ENCODE measurements at places on chromosomes 6 and 20.

DNA sequence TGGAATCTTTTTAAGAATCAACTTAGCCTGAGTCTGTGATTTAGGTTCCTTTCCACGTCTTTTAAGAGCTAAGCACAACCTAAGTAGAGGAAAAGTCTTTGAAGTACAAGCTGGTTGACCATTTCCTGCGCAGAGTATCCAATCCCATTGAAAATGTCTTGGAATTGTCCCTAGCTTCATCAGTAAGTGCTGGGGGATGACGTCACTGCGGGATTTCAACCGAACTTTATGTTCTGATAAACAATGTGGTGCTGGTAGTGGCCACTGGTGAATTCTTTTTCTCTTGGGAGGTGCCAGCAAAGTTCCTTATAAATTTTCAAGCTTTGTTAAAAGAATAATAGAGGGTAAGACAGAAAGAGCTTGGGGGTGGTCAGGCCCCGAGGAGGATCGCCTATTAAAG lies 69.2 kb downstream of the PDE7B start:
- DNase-seq, result no peak

- no peak for DNase-seq
Measured at GRCh38 chr20:13333793-13334192, 112.7 kb downstream of the ISM1 start.

- DNase-seq, result peak; percentile 84
Measured at GRCh38 chr6:131807644-131808459, at the start of gene ENPP1. Gene ENPP1 (plus strand): TSS chr6:131808020. CDS start chr6:131808036, 16 bp downstream.

DNA sequence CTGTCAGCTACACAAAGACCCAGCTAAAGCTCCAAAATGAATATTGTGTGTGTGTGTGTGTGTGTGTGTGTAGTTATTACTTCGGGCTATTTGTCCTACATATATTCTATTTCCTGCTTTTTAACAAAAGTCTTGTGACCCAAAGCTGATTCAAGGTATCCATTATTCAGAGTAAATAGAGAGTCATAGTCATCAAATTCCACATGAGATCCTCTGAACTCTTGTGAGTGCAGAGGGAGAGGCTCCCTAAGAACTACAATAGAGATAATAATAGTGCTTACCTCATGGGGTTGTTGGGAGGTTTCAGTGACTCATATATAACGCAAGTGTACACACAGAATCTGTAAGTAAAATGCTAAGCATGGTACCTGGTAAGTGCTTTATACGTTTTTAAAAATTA lies 95.6 kb upstream of the SHLD1 start:
- DNase-seq, result no peak

- DNase-seq, result no peak
Measured at GRCh38 chr20:16387666-16388065, 185.6 kb downstream of the KIF16B start.

- no peak for DNase-seq
Measured at GRCh38 chr20:46304361-46304760, 3.9 kb downstream of the CDH22 start.

DNA sequence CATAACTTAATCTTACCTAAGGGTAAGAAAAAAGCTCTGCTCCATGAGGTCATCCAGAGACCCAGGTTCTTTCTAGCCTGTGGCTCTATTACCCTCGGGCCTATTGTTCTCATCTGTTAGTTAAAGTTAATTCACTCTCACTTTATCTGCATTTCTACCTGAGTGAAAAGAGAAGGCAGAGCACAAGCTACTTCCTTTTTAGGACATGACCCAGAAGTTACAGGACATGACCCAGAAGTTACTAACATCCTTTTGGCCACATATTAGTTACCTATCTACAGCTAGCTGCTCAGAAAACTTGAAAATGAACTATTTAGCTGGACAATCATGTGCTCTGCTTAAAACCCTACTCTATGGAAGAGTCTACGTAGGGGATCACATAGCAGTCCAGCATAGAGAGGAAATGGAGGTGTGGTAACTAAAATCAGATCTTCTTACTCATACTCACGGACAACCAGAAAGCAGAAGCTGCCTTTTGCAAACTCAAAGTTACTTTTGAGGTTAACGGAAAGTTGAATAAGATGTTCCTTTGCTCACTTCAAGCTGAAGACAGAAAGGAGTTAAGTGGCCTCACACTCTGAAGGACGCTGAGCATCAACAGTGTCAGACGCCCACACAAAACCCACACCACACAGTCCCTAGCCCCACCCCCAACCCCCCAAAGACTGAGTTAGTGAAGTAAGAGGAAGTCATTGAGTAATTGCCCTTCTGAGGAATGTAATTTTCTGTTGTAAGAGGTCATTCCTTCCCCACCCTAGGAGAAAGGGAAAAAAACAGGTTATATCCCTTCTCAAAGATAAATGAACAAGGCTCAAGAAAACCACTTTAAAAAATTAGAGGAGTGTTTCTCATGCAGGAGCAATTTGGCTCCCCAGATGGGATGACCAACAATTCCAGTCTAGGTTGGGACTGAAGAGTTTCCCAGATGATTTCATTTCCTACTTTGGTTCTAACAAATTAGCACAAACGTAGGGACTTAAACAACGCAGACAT lies 45.9 kb upstream of the TAB2 start:
- DNase-seq, result no peak

DNA sequence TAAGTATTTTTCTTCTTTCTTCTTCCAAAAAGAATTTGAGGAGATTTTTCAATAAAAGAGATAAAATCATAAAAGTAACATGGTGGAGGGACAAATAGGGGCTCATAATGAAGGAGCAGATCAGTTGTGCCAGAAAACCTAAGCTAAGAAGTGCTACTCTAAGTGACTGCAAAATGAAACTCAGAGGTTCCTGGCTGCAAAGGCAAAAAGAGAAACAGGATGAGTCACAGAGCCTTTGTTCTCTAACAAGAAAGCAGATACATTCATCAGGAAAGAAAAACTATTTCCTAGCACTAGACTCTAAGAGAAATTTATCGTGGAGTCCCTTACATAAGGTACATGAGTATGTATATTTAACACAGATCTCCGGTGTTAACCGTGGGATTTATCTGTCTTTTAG lies 49.8 kb downstream of the TSHZ2 start:
- no peak for DNase-seq

DNA sequence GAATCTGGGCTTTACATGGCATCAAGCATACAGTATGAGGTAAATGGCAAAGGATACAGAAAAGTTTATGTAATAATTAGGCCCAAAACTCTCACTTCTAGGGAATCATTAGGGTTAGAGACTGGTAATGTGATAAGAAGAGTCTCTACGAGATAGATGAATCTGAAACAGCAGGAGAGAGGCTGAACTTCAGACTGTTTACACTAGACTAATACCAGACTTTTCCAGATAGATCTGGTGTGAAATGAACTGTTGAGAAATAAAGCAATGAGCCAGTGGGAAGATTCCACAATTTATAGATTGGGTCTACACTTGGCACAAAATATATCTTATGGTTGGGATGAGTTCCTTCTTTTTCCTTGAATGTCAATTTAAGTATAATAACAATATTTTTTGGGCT lies 134.3 kb downstream of the MAN1A1 start:
- DNase-seq, result no peak

DNA sequence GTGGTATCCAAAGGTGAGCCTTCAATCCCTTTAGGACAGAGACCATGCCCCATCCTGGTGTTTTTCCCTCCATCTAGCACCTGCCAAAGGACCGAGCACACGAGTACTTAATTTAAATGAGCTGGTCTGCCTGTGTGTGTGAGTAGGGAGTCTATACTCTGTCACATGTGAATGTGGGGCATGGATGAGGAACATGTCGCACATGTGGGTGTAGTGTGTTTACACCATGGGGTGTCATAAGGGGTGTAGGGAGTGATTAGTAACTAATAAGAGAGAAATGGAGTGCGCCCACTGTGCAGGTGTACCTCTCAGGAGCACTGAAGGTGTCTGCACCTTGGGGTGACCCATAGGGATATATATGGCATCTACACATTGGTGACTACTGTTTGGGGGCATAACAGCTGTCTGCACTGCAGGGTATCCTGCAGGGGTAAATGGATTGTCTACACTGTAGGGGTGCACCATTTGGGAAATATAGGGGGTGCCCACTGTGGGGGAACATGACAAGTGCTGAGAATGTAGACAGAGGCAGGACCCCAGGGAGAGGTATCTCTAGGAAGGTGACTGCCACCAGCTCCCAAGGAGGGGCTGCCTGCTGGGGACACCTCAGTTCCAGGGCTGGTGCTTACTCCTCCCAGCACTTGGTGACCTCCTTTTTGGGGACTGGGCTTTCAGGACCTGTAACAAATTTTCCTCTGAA lies 53.5 kb downstream of the EBF4 start:
- no peak for DNase-seq

GRCh38 chr6:1942834-1943233 lies 302.6 kb downstream of the GMDS start:
- DNase-seq, result no peak

DNA sequence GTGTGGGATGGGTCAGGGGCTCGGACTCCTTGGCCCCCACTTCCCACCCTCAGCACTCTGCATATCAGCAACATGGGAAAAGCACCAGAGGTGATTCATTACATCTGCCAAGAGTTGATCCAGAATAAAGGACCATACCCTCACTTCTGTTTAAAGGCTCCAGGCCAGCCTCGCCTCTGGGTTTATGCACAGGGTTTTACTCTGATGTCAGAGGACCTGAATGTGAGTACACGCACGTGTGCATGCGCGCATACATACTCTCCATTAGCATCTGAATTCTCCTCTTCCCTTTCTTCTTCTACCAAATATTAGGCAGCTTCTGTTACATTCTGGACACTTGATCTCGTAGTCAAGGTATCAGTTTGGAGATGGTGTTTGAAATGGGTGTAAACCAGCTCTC lies 114.7 kb upstream of the SPTLC3 start:
- no peak for DNase-seq

All from Right ventricle myocardium inferior (tissue), 1 donor.